Fibroblast of mammary gland (primary cell): ENCODE measurements at places on chromosomes 4 and X.
A peak's percentile ranks its signal among the peaks of the same experiment; 100 is the strongest.

DNA sequence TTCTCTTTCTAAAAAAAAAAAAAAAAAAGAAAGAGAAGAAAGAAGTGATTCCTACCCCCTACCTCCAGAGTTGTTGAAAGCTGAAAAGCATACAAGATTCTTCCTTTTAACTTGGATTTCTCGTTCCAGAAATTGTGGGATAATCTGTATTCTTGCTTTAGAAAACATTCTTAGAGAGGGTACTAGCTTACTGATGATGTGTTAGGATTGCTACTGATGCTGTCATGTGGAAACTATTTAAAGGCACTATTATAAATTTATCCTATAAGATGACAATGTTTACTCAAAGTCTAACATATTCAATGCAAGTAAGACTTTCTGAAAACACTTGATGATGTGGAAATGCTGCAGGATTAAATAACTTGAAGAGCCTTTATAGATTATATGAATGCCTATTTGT is 204.0 kb upstream of the PUDP start:
- DNase-seq: no peak

- no peak for DNase-seq
Measured at GRCh38 chrX:110051559-110051958, 48.6 kb downstream of the TMEM164 start.

- DNase-seq: peak; percentile 70
Measured at GRCh38 chr4:15805583-15806517, 27.7 kb downstream of the CD38 start.

GRCh38 chr4:27101126-27101525 is 240.5 kb downstream of the STIM2 start:
- DNase-seq: no peak

GRCh38 chr4:42498040-42498439 is 100.8 kb downstream of the SHISA3 start:
- no peak for DNase-seq

- DNase-seq: no peak
Measured at GRCh38 chrX:64580605-64581004, 185.4 kb upstream of the MTMR8 start.
